ENCODE measurements at places on chromosomes 4 and X.

- no peak for DNase-seq
These were observed 2.0 kb upstream of the TMPRSS11D start for GRCh38 chr4:67885762-67886161.

DNA sequence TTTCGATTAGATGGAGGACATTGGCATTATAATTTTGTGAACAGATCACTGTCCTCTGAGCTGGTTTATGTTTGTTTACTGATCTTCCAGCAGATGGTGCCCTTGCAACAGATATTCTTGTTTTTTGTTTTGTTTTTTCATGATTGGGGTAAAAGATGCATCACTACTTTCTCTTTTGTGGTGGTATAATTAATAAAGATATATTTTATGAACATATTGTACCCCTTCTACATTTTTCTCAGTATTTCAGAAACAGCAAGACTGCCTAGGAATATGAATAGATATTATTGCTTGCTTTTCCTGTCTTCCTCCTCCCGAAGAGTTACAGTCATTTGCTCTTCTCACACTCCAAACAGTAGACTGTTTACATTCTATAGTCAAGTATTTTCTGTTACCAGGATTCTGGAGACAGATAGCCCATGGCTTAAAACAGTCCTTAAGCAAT lies 905.2 kb downstream of the TRAM1L1 start:
- no peak for DNase-seq

DNA sequence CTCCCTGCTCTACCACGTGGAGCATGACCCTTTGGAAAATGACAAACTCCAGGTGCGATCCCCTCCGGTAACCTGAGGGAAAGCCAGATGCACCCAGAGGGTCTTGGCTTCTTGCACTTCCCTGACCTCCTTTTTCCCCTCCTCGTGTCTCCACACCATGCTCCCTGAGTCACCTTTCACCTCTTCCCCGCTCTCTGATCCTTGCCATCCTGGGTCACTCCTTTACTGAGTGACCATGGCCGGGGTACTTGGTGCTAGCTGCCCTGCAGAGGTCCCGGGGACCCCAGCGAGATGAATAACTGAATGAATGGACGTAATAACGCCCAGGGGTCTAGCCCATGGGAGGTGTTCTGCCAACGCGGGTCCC lies 401 bp upstream of the ZFP92 start:
- no peak for DNase-seq

DNA sequence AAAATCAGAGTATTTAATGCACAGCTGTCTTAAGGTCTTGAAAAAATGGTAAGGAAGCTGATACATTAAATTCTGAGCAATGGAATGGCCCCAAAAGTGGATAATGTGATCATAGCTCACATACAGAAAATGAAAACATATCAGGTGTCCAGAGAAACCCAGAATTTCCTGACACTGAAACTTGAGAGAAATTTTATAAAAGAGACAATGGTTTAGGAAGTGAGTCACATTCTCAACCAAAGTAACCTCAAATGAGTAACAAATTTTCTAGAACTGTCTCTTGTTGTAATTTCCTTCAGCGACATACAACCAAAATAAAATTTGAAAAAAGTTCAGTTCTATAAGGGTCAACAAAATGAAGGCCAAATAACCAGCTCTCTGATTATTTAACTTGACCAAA lies 37.4 kb upstream of the PACRGL start:
- DNase-seq, result no peak

DNA sequence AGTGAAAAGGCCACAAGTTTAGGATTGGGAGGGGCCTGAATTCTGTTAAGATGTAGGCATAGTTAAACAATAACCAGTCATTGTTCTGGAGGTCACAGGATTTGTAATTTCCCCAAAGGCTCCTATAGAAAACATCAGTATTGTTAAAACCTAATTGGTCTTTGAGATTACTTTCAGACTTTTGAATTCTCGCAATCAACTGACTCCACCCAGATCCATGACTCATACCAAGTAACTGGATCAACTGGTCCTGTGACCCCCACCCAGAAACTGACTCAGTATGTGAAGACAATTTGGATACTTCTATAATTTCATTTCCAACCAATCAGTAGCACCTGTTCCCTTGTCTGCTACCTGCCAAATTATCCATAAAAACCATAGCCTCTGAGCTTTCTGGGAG lies 28.4 kb downstream of the MAGEB16 start:
- DNase-seq, result no peak

- no peak for DNase-seq
These were observed 10.1 kb downstream of the FGFRL1 start for GRCh38 chr4:1021386-1022050.

- no peak for DNase-seq
These were observed 337.6 kb downstream of the STIM2 start for GRCh38 chr4:27198246-27198645.

DNA sequence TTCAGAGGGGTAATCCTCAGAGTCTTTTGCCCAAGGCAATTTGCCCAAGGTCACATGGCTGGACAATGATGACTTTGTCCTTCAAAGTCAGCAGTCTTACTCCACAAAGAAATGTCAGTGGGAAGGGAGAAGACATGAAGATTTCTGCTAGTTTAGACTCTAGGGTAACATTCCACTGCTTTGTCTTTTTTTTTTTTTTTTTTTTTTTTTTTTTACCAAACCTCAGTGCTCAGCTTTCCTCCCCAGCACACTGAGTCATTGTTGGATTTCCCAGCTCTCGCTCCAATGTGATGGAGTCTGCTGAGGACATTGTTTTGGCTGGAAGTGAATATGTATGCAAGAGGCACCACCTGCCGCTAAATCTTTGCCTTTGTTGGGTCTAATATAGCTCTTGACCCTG lies 7.2 kb upstream of the C1QTNF7 start:
- no peak for DNase-seq

- no peak for DNase-seq
These were observed 63.1 kb upstream of the GPR78 start for GRCh38 chr4:8516996-8517550.

- no peak for DNase-seq
These were observed 1.0 kb downstream of the SLBP start for GRCh38 chr4:1711055-1711570.

DNA sequence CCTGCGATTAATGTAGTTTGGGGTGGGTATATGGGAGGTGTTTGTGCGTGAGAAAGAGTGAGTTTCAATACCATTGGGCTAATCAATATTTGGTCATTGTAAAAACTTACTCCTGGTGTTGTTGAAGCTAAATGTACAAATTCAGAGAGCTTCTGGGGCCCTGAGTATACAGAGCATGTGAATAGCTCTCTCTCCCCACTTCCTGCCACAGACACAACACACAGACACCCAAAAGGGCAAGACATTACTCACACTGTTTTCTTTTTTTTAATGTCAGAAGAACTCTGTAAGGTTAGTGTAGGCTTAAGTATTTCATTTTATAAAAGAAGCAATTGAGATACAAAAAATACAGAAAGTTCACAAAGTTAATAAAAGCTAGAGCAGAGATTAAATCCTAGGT lies 151.3 kb upstream of the KCNIP4 start:
- DNase-seq, result no peak

GRCh38 chr4:80948141-80948540 lies 82.4 kb upstream of the BMP3 start:
- no peak for DNase-seq

- DNase-seq, result no peak
These were observed 26.0 kb upstream of the BMP2K start for GRCh38 chr4:78749972-78750727.
